ENCODE measurements at places on chromosomes 13 and 19. TPM values are rescaled to one million over a fixed set of nuclear protein-coding genes. Genes with fewer than 3 reads are reported as not detected.

DNA sequence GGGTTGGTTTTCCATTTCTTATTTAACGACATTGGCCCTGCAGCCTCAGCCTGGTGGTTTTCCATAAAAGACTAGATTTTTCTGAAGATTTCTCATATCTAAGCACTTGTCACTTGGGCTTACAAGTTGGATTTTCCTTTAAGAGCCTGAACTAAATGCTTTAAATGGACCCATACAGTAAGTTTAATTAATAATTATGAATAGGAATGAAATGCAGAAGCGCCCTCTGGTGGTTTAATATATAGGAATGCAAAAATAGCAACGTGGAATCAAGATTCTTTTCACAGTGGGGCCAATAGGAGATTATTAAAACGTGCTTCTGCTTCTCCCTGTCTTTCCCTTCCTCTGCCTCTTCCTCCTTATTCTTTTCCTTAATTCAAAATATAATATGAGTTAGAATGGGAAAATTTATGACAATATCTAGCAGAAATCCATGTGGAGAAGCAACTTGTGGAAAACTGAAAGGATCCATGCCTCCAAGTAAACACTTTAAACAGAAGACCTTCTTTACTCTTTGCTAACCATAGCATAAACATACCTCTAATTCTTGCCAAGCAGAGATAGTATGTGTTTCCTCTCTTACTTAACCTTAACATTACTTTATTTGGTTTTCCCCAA, 324.0 kb downstream of the GPC5 start:
- DNase-seq, result no peak

DNA sequence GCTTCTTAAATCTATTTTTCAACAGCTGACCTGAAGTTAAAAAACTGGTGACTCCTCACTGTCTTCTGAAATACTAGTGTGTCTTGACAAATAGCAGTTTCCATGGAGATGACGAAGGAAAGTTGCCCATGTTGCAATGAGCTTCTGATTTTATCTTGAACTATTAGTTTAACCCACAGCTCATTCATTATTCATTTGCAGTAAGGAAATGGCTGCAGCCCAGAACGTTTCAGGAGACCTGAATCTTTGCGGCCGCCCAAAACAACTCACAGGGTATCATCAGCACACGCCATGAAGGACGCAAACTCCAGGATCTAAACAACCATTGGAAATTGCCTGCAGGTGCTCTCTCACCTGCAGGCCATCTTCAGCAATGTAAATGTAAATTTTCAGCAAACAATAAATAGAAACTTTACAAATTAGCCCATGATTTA, 142.5 kb downstream of the DCLK1 start:
- DNase-seq, result no peak

- no peak for DNase-seq
These were observed 2.0 kb upstream of the PTOV1 start for GRCh38 chr19:49848938-49849337.

- DNase-seq, result no peak
These were observed 8.7 kb downstream of the SHKBP1 start for GRCh38 chr19:40585241-40585981.

- no peak for DNase-seq
These were observed 273.5 kb downstream of the SHISA2 start for GRCh38 chr13:25778365-25778764.

DNA sequence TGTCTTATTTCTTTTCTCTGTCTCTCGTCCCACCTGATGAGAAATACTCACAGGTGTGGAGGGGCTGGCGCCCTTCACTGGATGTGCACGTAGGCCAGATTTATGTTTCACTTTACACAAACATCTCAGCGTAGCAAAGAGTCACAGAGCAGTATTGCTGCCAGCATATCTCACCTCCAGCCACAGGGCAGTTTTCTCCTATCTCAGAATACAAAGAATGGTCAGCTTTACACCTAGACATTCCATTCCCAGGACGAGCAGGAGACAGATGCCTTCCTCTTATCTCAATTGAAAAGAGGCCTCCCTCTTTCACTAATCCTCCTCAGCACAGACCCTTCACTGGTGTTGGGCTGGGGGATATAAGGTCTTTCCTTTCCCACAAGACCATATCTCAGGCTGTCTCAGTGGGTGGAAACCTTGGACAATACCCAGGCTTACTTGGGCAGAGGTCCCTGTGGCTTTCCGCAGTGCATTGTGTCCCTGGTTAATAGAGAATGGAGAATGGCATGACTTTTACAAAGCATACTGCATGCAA, 7.2 kb upstream of the ZNF611 start:
- no peak for DNase-seq

DNA sequence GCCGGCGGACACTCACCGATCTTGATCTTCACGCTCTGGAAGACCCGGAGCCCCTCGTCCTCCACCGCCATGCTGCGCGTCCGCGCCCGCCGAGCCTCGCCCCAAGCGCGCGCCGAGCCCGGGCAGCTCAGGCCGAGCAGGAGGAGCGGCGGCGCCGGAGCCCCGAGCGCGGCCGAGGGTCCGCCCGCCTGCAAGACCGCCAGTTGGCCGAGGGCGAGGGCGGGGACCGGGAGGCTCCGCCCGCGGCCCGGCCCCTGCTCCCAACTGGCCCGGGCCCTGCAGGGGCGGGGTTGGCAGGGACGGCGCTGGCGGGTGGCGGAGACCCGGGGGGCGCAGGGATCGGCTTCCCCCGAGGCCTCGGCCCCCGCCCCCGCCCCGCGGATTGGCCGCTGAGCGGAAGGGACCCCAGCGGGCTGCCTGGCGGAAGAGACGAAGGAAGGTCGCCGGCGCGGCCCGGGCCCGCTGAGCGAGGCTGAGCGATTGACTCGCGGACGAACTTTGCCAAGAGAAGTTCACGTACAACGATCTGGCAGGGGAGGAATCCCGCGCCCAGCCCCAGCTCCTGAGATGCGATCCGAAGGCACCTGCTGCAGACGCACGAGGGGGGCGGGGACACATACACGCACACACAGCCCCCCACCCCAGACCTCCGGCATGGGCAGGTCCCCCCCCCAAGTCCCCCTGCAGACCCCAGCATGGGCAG, at the start of gene RASA3:
Gene RASA3, minus strand, starts transcription at position 205 of the 703 bp plus-strand sequence. Its CDS starts 134 bp downstream, at position 71.
- no peak for DNase-seq

DNA sequence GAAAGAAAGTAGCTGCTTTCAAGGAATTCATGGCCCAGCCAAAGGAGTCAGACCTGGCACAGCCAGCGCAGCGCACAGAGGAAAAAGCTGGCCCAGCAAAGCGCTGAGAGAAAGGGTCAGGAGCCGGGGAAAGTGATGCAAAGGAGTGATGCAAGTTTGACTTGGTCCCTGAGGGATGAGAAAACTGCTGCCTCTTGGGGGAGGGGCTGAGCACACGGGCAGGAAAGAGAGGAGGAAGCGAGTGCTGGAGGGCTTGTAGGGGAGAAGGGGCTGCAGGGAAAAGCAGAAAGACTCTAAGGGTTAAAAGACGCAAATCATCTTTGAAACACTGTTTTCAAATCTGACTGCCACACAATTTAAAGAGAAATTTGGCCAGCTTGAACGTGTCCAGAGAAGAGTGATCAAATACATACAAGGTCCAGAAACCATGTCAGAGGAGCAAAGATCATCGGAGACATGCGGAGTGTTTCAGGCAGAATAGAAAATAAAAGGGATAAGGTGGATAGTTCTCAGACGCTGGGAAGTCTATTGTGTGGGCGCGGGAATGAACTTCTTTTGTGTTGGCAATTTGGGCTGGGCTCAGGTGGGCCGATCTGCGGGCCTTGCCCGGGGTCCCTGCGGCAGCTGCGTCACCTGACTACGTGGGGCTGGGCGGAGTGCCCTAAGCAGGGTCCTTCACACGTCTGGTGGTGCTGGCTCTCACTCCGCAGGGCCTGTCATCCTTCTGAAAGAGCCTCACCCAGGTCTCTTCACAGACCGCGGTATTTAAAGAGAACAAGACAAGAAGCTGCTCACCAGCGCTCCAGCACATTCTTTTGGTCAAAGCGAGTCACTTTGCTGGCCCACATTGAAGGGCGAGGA, 18.1 kb downstream of the N4BP2L1 start:
- no peak for DNase-seq

GRCh38 chr19:10230173-10230860, 814 bp downstream of the S1PR2 start:
- DNase-seq, result peak; percentile 92

DNA sequence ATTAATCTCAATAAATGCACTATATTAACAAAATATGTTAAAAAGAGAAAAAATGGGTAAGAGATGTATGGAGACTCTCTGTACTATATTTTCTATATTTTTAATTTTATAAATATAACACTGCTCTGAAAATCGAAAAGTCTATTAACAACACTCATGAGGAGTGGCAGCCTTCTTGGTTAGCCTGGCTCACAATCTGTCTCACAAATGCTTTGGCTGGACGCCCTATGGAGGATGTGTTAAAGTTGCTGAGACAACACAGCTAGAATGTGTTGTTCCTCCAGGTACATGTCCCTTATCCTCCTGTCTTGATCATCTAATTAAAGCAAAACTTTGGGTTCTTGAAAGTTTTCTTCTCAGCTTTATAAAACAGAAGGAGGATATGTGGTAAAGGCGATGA, 396.6 kb upstream of the PCDH20 start:
- no peak for DNase-seq

GRCh38 chr19:1752009-1752756, 1.1 kb upstream of the ONECUT3 start:
- DNase-seq, result no peak

DNA sequence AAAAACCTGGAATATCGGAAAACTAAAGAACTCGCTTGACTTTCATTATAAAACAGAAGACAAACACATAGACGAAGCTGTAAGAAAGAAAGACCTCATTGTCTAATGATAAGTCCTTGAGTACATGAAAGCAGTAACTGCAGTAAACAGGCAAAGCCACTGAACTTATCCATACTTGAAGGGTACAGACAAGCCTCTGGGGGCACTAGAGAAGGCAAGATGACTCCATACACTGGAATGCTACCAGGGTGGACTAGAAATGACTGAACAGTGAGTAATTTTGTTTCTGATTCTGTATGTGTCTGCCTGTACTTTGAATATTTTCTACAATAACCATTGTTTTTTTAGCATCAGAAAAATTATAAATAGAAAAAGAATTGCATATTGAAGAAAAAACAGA, 507.9 kb downstream of the UQCRFS1 start:
- no peak for DNase-seq

GRCh38 chr13:40943073-40943472, 76.0 kb downstream of the ELF1 start:
- no peak for DNase-seq

DNA sequence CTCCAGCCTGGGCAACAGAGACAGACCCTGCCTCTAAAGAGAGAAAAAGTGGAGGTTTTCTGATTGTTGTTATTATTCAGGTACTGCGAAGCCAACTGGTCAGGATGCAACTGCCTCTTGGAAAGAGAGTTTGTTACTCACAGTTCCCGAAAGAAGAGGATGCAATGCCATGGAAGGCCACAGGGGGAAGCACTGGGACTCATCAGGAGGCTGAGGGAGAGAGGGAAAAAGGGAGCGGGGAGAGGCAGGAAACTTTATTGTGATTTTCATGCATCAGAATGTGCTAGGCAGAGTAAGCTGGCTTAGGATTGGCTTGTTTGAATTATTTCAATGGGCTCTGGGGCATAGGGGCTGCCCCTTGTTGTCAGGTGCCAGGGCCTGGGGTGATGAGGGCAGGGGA, 27.6 kb downstream of the MYO9B start:
- no peak for DNase-seq

DNA sequence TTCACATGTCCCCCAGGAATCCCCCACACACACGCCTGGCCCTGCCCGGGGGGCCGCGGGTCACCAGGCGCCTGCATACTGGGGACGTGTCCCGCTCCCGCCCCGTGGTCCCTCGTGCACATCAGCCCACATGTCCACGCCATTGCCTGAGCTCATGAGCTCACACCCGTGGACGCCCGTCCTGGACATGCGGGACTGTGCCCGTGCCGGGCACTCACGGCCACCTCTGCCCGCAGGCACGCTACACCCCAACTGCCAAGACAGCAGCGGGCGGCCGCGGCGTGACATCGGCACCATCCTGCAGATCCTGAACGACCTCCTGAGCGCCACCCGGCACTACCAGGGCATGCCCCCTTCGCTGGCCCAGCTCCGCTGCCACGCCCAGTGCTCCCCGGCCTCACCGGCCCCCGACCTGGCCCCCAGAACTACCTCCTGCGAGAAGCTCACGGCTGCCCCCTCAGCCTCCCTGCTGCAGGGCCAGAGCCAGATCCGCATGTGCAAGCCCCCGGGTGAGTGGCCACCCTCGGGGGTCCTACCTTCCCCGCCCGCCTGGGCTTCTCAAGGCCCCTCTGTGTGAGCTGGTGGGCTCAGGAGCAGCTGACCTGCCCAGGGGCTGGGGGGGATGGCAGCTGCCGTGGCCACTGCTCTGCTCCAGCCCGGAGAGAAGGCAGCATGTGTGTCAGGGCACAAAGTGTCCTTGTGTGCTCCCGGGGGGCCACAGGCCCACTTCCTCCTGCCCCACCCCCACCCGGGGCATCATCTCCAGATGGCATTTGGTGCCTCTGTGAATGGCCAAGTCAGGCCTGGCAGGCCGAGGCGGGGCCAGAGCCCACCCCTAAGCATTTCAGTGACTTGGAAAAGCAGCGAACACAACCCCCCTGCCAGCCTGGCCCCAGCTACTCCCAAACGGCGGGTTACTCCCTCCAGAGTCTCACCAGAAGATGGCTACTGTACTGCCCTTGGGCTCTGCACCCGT, 7.1 kb downstream of the MIDN start:
- no peak for DNase-seq

DNA sequence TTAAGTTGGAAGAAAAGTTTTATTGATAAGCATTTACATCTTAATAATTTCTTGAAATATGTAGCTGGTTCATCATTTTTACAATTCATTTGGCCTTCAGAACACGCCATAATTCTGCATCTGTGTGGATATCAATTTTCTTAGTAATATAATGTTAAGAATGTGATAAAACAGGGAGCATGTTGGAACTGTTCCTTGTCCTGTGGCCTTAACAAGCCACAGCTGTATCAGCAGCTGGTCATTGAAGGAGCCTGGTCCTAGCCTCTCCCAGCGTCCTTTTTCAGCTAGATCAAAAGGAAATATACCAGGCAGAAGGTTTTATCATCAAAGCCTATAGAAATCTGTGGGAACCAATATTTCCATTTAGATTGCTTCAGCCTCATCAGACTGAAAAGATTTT, 421.8 kb downstream of the SPRY2 start:
- DNase-seq, result no peak

- no peak for DNase-seq
These were observed 35.9 kb downstream of the RAB20 start for GRCh38 chr13:110525328-110526319.

DNA sequence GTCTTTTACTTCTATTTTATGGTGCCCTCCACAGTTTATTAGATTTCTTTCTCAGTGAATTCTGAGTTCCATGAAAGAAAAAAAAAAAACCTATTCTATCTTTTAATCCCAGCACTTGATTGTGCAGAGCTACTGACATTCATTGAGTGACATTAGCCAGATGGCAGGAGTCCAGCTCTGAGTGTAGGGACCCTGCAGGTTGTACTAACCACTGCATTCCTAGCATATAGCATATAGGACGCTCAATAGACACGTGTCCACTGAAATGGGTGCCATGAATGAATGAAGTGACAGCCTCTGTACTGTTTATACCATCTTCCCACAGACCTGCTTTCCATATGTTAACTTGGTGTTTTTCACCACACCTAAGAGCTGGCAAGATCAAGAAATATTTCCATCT, 206.3 kb downstream of the RAP2A start:
- DNase-seq, result no peak

- no peak for DNase-seq
These were observed 6.6 kb downstream of the SIRT2 start for GRCh38 chr19:38892841-38893240.

Gene FUT1
- 1.7 TPM for total RNA-seq

Gene ZNF135
- 5.5 TPM for total RNA-seq

Gene RASAL3
- 1.8 TPM for total RNA-seq

Gene GTF3A
- 104 TPM for total RNA-seq

Gene ZSCAN4
- not detected for total RNA-seq

Gene KIRREL2
- total RNA-seq, result not detected

Gene ZNF20
- 3.9 TPM for total RNA-seq

Gene TUBA3C
- total RNA-seq, result not detected
